ENCODE measurements at places on chromosomes 3 and 15.

GRCh38 chr3:14539384-14539741, 779 bp downstream of the GRIP2 start:
- no peak for DNase-seq

DNA sequence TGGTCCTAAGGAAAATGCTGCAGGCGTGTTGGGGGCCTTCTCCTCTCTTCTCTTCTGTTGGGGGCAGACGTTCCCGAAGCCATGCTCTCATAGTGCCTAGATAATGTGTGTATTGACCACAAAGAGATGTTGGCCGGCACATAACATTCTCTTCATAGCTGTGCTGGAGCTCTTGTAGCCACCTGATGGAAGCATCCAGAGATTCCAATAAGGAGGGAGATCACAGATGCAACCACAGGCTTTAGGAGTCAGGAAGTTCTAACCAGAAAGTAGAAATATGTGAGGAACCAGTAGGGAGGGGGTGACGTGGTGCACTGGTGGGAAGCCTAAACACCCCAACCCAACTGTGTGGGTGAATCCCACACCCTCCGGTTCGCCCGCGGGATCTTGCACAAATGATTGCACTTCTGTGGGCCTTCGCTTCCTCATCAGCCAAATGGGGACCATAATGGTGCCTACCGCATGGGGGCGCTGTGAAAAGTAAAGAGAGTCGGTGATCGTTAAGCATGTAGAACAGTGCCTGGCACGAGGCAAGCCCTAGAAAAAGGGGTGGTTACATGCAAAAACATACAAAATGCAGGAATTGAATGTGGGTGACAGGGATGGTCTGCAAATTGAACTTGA, 87.8 kb downstream of the TOP2B start:
- DNase-seq = no peak

DNA sequence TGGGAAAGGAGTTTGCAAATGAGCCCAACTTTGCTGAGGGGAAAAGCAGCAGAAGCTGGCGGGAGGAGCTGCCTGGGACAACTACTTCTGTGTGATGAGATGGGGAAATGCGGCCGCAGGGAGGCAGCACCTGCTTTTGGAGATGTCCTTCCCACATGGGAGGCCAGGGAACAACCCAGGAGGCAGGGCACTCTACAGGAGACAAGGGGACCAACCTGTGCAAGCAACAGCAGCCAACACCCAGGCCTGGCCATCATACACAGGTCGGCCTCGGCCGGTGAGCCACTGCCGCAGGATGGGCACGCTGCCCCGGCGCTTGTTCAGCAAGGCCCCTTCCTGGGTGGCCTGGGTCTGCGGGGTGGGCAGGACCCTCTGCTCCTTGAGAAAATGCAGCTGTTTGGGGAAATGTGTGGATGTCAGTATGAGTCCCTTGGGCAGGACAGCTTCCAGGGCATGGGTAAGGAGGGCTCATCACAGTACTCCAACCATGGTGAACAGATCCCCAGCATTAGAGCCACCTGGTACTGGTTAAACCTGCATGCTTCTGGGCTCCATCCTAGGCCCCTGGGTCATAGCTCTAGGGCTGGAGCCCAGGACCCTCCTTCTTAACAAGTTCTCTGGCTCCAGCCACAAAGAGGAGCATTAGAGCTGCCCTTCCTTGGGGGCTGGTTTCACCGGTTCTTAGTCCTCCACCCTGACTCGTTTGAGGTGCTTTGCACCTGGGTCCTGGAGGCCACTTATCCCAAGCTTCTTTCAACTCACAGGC, 11.6 kb downstream of the EPB42 start:
- no peak for DNase-seq

DNA sequence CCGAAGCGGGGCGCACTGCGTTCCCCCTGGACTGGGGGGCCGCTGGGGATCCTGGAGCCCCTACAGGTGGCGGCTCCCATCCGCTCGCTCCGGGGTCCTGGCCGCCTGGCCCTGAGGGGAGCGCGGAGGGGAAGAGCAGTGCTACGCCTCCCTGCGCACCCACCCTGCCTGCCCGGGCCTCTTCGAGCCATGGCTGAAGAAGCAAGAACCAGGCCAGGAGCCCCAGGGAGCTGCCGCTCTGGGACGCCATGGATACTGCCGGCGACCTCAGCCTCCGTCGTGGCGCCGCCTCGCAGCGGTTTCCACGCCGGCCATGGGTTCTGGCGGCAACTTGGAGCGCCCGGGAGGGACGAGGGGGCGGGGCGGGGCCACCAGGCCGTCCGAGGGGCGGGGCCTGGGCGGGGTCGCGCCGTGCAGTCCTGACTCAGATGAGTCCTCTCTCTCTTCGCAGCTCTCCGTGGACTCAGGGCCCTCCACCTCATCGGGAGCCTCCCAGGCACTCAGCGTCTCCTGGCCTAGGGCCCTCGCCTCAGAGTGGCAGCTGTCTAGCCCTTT, 50.9 kb downstream of the MYL3 start:
- DNase-seq = no peak

DNA sequence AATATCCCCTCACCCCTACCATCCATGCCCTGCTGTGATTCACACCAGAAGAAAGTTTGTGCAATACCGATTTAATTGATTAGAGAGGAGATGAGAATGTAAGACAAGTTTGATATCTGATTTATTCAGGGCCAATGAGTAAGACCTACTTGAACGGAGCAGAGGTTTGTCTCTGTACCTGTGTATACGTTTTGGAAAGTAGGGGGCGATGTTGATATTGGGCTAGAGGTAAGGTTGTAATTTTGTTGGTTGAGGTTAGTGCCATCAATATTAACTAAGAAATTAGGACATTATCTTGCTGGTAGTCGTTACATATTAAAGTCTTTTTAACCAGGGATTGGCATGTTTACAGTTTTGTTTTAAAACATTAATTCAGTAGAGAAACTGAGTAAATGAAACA, 20.5 kb downstream of the EAF2 start:
- peak; percentile 6 for DNase-seq

DNA sequence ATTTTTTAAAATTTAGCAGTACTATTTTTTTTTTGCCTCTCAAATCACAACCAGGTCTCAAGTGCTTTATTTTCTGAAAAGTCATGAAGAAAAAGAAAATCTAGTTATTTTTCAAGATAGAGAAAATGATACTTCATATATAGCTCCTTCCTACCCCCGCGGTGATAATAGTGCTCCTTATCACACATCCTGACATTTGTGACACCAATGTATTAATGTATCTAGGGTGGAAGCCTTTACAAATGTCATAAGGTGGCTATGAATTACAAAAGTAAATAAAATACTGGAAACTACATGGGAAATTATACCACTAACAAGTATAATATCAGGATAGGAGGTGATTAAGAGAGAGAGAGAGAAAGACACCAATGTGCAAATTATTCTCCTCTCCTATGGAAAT, 582.2 kb downstream of the UNC13C start:
- DNase-seq = no peak

DNA sequence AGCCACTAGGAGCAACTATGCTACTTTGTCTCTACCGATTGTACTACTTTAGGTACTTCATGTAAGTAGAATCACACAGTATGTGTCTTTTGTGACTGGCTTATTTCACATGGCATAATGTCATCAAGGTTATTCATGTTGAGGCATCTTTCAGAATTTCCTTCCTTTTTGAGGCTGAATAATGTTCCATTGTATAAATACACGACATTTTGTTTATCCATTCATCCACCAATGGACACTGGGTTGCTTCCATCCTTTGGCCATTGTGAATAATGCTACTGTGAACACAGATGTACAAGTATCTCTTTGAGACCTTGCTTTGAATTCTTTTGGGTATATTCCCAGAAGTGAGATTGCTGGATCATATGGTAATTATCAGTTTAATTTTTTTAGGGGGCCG, 29.2 kb downstream of the MYO5A start:
- DNase-seq = no peak

- DNase-seq = no peak
Observed at GRCh38 chr15:83064859-83065258, 2.2 kb downstream of the BTBD1 start.

DNA sequence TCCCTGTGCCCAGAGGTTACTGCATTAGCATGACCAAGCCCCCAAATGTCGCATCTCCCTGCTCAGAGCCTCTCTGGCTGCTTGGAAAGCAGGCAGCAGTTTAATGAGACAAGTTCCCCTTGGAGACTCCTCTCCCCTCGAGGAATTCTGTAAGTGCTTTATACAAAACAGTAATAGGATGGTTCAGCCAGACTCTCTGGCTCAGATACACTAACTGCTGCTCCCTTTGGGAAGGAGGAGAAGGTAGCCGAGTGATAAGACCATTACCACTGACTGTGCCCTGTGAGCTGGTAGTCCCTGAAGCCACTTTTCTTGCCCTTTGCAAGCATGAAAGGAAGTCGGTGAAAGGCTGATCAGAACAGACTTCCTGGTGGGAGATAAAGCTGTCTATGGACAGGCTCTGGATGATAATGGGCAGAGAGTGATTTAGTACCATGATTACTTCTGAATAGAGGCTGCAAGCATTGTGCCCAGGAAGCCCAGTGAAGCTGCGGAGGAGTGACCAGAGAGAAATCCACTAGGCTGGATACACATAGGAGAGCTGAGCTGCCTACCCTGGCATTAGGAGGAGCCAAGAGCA, 100.8 kb downstream of the SEMA6D start:
- no peak for DNase-seq

GRCh38 chr15:38378161-38378560, 75.8 kb upstream of the FAM98B start:
- DNase-seq = no peak

DNA sequence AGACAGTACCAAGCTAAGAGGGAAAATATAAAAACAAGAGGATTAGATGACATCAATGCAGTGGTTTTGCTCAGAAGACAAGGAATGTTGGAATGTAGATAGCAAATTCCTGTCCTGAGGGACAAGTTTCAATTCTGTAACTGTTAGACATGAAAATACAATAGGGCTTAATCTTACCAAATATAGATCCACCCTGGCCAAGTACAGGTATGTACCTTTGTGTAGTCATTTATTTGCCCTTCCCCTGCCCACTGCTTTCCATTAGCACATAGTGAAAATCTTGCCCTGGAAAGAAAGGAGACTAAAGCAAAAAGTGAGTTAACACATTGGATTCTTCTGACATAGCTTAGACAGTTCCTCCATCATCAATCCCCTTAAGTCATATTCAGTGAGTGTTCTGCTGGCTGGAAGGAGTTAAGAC, 389.0 kb upstream of the THBS1 start:
- DNase-seq = no peak

DNA sequence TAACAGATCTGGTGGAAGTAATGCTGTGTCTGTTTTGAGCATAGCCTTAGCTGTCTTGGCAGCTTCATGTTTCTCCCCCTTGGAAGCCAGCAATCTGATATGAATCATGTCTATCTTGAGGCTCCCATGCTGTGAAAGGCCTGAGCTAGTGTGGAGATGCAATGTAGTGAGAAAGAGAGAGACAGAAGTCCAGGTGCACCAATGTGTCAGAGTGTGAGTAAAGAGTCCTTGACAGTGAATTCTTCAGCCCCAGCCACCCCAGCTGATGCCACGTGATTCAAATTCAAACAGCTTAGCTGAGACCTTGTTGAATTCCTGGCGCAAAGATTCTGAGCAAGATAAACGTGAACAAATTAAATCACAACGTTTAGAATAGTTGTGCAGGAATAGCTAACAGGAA, 704.2 kb downstream of the EDEM1 start:
- no peak for DNase-seq

DNA sequence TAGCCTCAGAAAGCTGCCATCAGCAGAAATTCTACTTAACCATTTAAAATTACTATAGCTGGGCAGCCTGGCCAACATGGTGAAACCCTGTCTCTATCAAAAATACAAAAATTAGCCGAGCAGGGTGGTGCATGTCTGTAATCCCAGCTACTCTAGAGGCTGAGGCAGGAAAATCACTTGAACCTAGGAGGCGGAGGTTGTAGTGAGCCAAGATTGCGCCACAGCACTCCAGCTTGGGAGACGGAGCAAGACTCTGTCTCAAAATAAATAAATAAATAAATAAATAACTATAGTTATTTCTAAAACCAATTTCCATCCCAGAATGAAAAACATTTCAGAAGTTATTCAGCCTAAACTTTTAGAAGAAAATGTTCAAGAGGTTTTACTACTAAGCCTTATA, 25.1 kb downstream of the LRRFIP2 start:
- DNase-seq = no peak

GRCh38 chr3:6287088-6287875, 573.6 kb upstream of the GRM7 start:
- DNase-seq = no peak

DNA sequence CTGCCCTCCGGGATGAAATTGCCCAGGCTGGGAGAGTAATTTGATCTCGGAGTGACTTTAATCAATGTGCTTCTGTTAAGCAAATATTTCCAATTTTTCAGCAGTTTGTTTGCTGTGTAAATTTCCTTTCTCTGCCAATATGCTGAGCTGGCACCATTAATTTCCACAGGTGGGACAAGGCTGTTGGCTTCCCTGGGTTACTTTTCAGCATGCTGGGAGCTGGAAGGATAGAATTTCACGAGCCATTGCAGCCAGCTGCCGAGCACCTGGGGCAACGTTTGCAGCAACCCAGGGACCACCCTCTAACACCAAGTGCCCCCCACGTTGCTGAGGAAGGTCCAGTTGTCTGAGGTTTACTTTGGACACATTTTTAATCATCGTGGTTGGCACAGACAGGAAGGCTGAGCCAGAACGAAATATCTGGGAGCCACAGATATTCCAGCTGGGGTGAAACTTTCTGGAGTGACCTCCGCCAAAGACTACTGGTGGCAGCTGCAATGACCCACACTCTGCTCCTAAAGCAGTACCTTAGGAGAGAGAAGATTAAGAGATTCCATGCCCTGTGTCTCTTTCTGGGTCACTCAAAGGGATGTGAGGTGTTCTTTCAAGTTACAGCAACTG, 293.3 kb upstream of the RGMA start:
- DNase-seq = peak; percentile 75

GRCh38 chr3:57060089-57060821, at the start of gene SPATA12:
Gene SPATA12 (plus strand): TSS chr3:57060664. CDS start chr3:57073695, 13,031 bp downstream.
- no peak for DNase-seq

- DNase-seq = no peak
Observed at GRCh38 chr3:41751597-41751996, 210.3 kb downstream of the ULK4 start.

GRCh38 chr3:189787632-189788031, 156.4 kb downstream of the TP63 start:
- no peak for DNase-seq

DNA sequence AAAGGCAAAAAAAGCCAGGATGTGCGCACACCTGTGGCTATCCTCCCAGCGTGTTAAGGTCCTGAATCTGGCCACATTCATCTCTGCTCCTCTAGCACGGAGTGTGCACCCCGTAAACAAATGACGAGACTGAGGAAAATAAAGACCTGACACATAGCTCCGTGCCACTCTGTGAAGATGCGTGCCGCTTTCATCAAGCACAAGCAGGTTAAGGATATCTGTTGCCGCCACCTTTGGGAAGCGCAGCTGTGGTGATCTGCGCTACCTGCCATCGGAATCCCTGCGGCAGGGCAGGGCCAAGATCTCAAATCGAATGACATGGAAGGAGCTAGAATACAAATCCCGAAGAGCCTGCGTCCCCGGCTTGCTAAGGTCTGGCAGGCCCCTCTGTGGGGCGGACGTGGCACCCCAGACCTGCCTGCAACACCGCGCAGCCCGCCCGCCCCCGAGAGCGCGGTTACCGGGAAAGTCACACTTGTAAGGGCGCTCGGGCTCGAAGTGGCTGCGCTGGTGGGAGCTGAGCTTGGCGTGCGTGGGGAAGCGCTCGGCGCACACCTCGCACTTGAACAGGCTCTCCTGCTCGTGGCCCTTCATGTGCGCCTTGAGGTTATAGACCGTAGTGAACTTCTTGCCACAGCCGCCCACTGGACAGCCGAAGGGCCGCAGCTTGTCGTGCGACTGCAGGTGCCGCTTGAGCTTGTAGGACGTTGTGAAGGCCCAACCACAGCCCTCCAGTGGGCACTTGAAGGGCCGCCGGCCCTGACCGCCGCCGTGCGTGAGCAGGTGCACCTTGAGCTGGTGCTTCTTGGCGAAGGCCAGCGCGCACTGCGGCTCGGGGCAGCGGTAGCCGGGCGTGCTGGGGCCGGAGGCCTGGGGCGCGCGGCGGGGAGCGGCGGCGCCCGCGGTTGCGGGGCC, 936 bp downstream of the ZXDC start:
- peak; percentile 32 for DNase-seq

Measured in NCI-H2171 treated with DMSO at 0.1 percent for 48 hours (cell line).